Brain microvascular endothelial cell (primary cell): ENCODE measurements at places on chromosomes 4 and X.

DNA sequence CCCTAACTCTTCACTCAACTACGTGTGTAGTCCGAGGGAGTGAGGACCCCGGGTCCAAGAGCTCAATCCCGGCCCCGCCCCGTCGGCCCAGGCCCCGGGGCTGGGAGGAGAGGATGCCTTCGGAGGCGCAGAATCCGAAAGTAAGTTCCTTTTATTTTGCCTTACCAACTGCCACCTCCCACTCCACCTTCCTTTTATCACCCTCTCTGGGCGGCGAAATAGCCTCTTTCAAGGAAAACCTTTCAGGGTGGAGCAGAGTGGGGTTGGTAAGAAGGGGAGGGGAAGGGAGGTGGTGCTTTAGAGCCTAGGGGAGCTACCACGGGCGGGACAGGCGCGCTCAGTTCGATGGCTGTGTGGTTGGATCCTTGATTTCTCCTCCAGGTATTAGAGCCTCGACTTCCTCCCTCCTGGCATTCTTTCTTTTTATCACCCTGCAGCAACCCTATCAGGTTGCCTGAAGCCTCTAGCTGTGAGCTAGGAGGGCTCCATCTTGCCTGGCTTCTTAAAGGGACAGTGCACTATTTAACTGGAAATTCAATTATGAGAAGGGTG, 191.2 kb downstream of the RRAGB start:
- no peak for DNase-seq

DNA sequence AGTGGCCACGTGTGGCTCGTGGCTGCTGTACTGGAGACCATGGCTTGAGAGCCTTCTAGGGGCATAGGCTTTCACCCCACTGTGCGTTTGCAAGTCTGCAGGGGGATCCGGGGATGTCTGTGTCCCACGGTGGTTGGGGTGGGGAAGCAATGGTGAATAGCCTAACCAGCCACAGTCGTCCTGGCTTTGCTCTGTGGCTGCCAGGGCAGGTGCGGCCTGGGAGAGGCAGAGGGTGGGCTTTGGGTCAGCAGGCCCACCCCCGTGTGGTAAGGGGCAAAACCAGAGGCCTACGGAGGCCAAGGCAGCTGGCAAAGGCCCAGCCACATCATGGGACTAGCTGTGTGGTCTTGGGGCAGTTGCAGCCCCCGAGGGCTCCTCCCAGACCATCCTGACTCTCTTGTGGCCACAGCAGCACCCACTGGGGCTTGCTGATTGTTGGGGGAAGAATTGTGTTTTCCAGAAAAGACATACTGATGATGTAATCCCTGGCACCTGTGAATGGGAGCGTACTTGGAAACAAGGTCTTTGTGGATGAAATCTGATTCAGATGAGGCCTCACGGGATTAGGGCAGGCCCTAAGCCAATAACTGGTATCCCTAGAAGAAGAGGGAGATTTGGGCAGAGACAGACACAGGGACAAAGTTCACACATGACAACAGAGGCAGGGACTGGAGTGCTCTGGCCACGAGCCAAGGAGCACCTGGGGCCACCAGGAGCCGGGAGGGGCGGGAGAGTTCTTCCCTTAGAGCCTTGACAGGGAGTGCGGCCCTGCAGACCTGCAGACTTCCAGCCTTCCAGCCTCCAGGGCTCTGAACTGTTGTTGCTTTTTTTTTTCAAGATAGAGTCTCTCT, 2.9 kb downstream of the CPZ start:
- no peak for DNase-seq

DNA sequence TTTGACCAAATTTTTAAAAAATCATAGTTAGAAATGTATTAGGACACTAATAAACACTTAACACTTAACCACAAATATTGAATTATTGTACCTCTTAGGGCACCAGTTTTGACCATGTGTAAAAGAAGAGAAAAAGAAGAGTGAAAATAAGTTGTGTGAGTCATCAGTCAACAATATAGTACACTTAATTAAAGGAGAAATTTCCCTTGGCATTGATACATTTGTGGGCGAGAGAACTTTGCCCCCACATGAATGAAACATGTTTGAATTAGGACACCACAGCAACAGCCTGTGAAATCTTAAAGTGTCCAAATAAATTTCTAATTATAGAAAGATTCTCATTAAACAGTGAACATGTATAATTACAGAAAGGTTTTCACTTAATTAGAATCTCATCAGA, 1292.8 kb upstream of the TENM3 start:
- no peak for DNase-seq

- DNase-seq: peak; percentile 9
Measured at GRCh38 chr4:77959566-77960338, 97.1 kb downstream of the MRPL1 start.

GRCh38 chr4:8399298-8399697, 41.2 kb downstream of the ACOX3 start:
- DNase-seq: no peak

- no peak for DNase-seq
Measured at GRCh38 chr4:74223801-74224200, 65.9 kb downstream of the MTHFD2L start.

DNA sequence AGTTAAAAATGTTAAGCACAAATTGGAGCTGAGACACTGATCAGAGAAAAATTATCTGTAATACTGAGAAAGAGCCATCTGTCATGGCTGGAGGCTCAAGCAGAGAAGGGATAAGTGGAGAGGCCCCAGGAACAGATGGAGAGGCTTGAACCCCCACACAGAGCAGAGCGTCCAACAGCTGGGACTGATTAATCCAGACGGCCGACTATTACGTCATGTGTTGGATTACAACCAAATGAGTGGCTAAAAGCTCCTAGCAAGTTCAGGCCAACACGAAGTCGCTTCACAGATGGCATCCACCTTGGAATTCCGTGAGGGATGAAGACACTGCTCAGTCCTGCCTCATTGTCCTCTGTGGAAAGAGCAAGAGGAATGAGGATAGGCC, 57.7 kb upstream of the ATXN3L start:
- peak; percentile 57 for DNase-seq
